ENCODE measurements at places on chromosomes 1 and 21.

GRCh38 chr1:70979313-70979712, 68.3 kb downstream of the PTGER3 start:
- no peak for DNase-seq

GRCh38 chr1:59484096-59484495, 187.2 kb downstream of the FGGY start:
- DNase-seq: peak; percentile 93

GRCh38 chr1:240304466-240304865, 212.8 kb downstream of the FMN2 start:
- no peak for DNase-seq

DNA sequence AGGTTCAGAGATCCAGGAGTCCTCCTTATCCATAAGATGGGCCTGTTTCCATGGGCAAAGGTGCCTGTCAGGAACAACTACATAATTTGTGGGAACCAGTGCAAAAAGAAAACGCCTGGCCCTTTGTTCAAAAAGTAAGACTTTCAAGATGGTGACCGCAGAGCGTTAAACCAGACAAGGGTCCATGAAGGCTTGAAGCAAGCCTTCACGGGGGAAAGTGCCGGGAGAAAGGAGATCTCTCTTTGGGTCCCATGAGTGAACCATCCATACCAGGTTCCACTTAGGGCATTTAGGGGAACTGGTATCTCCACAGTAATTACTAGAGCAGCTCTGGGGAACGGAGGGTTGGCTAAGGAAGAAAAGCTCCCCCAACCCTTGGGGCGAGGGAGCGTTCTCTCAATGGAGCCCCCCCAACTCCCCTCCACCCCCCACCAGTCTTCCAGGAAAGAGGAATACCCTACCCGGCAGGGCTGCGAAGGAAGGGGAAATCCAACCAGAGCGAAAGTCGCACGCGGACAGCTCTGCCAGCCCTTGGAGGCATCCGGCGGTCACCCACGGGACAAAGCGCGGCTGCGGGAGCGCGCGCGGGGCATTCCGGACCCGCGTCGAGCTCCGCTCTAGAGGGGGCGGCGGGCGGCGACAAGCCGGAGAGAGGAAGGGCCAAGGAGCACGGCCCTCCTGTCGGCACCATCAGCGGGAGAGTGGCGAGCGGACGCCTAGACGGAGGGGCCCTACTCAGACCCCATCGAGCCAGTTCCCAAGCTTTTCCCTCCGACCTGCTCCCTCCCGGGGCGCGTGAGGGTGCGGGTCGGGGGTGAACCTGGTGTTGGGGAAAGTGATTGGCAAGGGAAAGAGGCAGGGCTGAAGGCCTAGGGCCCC, 687 bp upstream of the RASSF5 start:
- no peak for DNase-seq
